ENCODE measurements at places on chromosomes 2 and 18.

DNA sequence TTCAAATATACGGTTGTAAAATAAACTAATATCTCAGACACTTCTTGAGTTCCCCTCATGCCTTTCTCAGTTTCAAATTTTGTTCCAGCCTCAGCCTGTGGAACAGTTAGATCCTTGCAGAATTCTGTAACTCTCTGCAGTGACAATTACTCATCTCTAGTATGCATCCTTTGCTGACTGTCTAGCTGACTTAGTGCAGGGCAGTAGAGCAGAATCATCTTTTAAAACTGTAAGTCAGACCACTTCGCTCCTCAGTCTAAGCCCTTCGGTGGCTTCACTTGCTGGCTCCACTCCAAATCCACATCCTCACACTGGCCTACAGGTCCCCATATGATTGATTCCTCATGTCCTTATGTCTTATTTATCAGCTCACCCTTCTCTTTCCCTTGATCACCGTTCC, 164.1 kb upstream of the ZSWIM2 start:
- no peak for DNase-seq

DNA sequence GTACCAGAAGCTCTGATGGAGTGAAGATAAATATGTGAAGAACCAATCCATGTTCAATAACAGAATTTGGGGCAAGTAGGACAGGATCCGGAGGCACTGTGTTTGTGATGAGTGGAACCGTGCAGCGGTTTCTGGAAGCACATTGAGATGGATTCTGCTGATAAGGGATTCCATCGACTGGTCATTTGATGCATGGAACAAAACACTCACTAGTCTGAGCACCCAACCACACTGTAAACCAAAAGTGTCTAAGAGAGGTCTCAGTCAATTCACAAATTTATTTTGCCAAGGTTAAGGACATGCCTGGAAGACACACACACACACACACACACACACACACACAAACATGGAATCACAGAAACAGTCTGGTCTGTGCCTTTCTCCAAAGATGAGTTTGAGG, 459.5 kb downstream of the FBXO15 start:
- no peak for DNase-seq

- DNase-seq = no peak
Measured at GRCh38 chr2:160614391-160614790, 120.8 kb upstream of the RBMS1 start.

DNA sequence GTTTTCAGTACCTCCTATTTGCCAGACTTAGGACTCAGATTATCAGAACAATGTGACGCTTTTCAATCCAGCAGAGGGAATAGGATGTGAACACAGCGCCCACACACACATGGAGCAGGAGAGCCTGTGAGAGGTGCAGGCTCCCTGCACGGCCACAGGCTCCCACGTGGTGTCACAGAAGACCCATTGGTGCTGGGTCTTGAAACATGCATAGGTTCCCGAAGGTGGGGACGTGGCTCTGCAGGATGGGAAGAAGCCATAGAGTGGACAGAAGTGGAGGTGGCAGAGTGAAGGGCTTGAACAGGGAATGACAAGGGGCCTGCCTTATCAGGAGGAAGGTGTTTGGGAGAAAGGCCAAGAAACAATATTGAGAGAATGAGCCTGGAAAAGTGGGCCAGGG, 78.5 kb upstream of the BCL2L11 start:
- DNase-seq = no peak

DNA sequence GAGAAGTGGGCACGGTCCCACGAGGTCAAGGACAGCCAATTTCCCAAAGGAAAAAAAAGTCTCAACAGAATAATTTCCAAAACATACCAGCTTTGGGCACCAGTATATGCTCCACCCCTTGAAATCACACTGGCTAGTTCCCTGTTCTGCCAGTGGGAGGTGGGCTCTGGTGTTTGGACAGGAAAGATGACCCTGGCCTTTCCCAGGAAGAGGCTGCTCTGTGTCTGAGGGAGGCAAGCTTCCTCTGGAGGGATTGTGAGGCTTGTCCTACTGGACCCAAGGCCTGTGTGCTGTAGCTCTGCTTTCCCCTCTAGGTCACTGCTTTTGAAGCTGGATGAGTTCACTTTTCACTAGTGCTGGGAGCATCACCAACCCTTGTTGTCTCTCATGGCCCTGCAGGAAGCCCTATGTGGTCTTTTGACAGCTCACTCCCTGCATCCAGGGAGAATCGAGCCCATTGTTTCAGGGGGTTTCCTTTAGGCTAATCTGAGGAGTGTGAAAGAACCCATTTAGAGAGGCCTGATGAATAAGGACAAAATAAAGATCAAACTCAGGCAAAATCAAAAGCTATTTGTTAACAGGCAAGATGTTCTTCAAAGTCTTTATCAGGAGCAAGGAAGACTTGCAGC, 36.3 kb downstream of the CXCR4 start:
- no peak for DNase-seq

DNA sequence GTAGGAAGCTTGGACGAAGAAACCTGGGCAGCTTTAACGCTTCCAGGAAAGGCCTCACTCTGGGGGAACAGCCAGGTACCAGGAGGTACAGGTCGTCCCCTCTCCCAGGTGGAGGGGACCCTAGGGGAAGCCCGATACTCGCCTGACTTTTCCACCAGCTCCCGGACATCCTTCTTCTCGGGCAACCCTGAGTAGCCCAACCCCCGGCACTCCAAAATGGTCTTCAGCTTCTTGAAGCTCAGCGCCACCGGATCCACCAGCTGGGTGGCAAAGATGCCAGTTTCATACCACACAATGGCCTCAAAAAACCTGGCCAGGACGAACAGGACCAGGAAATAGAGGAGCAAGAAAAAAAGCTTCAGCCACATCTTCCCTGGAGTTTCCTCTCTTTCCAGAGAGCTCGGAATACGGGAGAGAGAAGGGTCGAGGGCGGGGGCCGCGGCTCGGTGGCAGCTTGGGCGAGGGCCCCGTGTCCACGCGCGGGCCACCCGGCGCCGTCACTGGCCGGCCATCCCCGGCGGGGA, 1.1 kb downstream of the RNF103 start:
- no peak for DNase-seq

- no peak for DNase-seq
Measured at GRCh38 chr18:38572554-38573111, 1007.0 kb upstream of the CELF4 start.

DNA sequence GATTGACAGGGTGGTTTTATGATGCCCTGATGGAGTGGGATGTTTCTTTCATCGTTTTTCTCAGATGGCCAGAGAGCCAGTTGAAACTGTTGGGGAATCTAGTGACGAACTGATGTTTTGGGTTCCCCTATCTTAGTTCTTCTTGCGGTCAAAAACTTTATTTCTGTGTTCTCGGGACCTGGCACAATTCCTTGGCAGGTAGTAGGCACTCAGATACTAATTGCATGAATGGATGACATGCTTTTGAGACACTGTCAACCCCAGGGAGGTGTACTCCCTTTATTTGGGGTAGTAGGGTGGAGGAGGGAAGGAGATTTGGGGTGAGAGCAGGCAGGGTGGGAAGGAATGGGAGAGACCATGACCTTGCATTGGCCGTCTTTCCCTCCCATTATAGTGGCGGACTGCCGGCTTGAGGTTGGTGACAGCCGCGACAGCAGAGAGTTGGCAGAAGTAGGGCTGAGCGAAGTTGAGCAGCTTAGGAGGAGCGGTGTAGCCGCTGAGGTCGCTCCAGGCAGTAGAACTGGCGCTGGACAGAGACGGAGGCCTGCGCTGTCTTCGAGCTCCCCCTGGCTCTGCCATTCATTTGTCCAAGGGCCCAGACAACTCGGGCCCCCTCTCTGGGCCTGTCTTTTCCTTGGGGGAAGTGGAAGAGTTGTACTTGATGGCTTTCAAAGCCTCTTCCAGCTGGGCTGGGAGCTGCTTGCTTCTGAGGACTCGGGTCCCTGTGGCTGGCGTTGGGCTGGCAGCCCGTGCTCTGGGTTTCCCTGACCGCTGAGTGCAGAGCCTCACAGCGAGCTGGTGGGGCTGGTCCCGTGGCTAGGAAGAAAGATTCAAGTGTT, 2.6 kb downstream of the TET3 start:
- no peak for DNase-seq

DNA sequence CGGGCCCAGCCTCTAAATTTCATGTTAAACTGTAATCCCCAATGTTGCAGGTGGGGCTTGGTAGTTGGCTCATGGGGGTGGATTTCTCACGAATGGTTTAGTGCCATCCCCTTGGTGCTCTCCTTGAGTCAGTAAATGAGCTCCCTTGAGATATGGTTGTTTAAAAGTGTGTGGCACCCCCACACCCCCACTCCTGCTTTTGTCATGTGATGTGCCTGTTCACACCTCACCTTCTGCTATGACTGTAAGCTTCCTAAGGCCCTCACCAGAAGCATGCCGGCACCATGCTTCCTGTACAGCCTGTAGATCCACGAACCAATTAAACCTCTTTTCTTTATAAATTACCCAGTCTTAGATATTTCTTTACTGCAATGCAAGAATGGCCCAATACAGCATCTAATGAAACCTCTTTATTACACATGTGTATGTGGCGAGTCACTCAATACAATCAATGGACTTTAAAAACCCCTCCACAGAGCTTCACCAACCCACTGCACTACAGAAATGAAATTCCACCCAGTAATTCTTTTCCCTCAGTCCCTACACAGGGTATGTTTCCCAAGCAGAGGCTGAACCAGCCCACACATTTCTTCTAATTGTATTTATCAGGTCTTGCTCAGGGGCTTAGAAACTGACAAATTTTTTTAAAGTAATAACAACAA, 47.3 kb downstream of the WDFY1 start:
- no peak for DNase-seq

GRCh38 chr2:148888986-148889385, 14.0 kb downstream of the KIF5C start:
- no peak for DNase-seq

DNA sequence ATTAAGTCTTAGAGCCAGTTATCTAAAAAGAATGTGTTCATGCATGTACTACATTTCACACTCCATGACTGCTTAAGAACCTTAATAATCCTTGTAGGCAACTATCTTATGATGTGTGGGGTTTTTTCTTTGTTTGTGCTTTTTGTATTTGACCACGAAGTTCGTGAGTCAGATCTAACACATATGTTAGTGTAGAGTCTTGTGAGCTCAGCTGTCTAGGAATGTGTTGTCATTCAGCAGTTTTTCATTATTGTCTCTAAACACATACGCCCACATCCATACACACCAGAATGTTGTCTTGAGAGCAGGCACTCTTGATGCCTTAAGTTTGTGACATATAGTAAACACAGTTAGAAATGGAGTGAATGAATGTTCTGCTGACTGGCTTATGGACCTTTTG, 38.4 kb downstream of the CAB39 start:
- no peak for DNase-seq

DNA sequence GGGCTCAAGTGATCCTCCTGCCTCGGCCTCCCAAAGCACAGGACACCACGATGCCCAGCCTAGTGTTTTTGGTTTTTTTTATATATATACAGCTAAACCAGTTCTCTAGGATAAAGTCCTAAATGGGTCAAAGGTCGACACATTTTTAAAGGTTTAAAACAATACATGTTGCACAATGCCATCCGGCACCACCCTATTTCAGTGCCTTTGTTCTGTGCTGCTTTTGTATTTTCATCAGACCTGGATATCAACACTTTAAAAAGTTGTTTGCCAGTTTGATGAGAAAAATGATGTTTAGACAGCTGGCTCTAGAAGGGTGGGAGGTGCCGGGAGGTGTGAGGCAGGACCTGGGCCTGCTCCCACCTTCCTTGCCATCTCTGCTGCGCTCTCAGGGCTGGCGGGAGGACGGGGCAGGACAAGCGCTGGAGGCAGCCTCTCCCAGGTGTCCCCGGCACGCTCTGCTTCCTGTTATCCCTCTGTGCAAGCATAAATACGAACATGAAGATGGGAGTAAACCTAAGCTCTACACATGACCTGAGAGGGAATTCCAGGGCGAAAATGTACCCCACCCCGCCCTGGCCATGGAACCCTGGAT, 103.7 kb downstream of the HS6ST1 start:
- DNase-seq = no peak

- DNase-seq = no peak
Measured at GRCh38 chr2:195622966-195623365, 34.1 kb upstream of the SLC39A10 start.

DNA sequence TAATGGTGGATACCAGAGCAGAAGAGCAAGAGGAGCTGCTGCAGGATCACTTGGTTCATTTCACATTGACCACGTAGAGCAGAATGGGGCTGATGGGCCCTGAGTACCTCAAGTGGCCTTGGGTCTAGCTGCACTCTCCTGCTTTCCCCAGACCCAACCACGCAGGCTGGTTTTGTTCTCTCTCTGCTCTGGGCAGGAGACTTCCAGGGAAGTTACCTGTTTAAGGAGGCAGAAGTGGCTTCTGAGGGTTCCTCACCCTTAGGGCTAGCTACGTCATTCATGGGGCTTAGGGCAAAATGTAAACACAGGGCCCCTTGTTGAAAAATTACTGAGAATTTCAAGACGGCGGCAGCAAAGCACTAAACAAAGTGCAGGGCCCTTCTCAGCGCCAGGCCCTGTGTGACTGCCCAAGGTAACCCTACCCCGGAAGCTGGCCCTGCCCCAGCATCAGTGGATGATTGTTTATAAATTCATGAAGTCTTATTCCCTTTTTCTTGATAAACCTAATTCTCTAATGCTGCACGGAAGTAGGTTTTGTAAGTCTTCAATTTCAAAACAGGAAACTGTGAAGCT, 75.9 kb downstream of the TMEM182 start:
- DNase-seq = no peak

DNA sequence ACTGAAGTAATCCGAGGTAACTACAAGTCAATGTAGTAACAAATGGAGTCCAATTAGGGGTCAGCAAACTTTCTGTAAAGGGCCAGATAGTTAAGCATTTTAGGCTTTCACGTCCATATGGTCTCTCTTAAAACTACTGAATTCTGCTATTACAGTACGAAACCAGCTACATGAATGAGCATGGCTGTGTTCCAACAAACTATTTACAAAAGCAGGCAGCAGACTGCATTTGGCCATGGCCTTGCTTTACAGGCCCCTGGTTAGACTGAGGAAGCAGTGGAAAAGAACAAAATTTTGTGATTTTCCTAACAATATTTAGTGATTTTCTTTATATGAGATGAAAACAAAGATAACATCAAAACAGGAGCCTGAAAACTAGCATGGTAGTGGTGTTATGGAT, 64.0 kb downstream of the RTN4 start:
- DNase-seq = no peak

- no peak for DNase-seq
Measured at GRCh38 chr18:3061581-3062312, 48.8 kb upstream of the LPIN2 start.
